ENCODE measurements at places on chromosomes 12 and 14. TPM values are rescaled to one million over a fixed set of nuclear protein-coding genes. Genes with fewer than 3 reads are reported as not detected.
A peak's percentile ranks its signal among the peaks of the same experiment; 100 is the strongest.

GRCh38 chr12:8698132-8698851 lies 501 bp downstream of the RIMKLB start:
- H3K27me3 ChIP-seq = no peaks in the 10 kb centered on the region
- H3K27ac ChIP-seq = peak overlapping the region; percentile 98
- peak overlapping the region; percentile 94 for H3K4me3 ChIP-seq
- no peak for DNase-seq
- H3K36me3 ChIP-seq = peaks cover 2% of the 10 kb centered on the region

GRCh38 chr12:50018968-50019367 lies 6.3 kb downstream of the RACGAP1 start:
- H3K4me1 ChIP-seq = peaks cover 30% of the 10 kb centered on the region
- H3K4me3 ChIP-seq = no peak overlapping the region
- no peak for DNase-seq
- H3K36me3 ChIP-seq = no peaks in the 10 kb centered on the region
- no peaks in the 10 kb centered on the region for H3K27me3 ChIP-seq
- no peak overlapping the region for H3K27ac ChIP-seq

DNA sequence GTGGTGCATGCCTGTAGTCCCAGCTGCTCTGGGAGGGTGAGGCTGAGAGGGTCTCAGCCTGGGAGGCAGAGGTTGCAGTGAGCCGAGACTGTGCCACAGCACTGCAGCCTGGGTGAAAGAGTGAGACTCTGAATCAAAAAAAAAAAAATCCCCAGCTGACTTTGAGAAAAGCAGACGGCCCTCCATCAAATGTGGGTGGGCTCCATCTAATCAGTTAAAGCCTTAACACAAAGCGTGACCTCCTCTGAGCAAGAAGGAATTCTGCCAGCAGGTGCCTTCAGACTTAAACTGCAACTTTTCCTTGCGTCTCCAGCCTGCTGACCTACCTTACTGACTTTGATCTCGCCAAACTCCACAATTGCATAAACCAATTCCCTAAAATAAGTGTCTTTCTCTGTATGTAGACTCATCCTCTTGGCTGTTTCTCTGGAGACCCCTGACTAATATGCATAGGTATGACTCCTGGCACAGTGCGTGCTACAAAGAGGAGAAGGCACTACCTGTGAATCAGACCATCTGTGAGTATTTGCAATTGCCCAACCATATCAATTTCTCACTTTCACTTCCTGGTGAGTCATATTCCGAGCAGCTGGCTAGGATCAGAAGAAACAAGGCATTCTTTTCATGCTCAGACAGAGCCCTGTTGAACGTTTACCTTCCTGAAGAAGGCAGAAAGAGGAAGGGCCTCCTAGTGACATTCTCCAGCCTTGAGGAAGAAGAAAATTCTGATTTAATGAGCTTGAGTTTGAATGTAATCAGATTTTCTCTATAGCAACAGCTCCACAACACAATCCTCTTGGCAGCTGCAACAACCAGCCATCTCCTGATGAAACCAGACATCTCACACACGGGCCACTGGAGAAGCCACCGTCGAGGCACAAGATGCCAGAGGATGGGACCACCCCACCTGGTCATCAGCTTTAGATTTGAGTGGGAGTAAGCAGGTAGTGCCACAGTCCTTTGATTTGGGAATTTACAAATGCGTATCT lies 54.3 kb downstream of the CLMN start:
- peak overlapping the region; percentile 7 for H3K4me3 ChIP-seq
- peaks cover 37% of the 10 kb centered on the region for H3K4me1 ChIP-seq
- H3K27ac ChIP-seq = peak overlapping the region; percentile 96
- H3K36me3 ChIP-seq = no peaks in the 10 kb centered on the region
- no peaks in the 10 kb centered on the region for H3K27me3 ChIP-seq
- no peak for DNase-seq

GRCh38 chr14:81170829-81171195 lies 49.9 kb downstream of the GTF2A1 start:
- peaks cover 36% of the 10 kb centered on the region for H3K4me1 ChIP-seq
- peak overlapping the region; percentile 98 for H3K27ac ChIP-seq
- no peaks in the 10 kb centered on the region for H3K27me3 ChIP-seq
- H3K4me3 ChIP-seq = peak overlapping the region; percentile 41
- no peaks in the 10 kb centered on the region for H3K36me3 ChIP-seq

- H3K4me3 ChIP-seq = no peak overlapping the region
- H3K27ac ChIP-seq = no peak overlapping the region
- no peak for DNase-seq
- no peaks in the 10 kb centered on the region for H3K36me3 ChIP-seq
- H3K4me1 ChIP-seq = peaks cover 5% of the 10 kb centered on the region
- peaks cover 6% of the 10 kb centered on the region for H3K27me3 ChIP-seq
Observed at GRCh38 chr14:99023371-99023770, 248.6 kb downstream of the BCL11B start.

- no peak for DNase-seq
- H3K27me3 ChIP-seq = peaks cover 4% of the 10 kb centered on the region
- H3K36me3 ChIP-seq = no peaks in the 10 kb centered on the region
- H3K4me1 ChIP-seq = peaks cover 18% of the 10 kb centered on the region
- peak overlapping the region; percentile 81 for H3K27ac ChIP-seq
- H3K4me3 ChIP-seq = no peak overlapping the region
Observed at GRCh38 chr12:76010732-76011458, 20.7 kb downstream of the PHLDA1 start.

- H3K4me3 ChIP-seq = no peak overlapping the region
- DNase-seq = no peak
- H3K36me3 ChIP-seq = no peaks in the 10 kb centered on the region
- H3K4me1 ChIP-seq = peaks cover 3% of the 10 kb centered on the region
- no peak overlapping the region for H3K27ac ChIP-seq
Observed at GRCh38 chr14:100708425-100709288, 18.0 kb upstream of the DLK1 start.

DNA sequence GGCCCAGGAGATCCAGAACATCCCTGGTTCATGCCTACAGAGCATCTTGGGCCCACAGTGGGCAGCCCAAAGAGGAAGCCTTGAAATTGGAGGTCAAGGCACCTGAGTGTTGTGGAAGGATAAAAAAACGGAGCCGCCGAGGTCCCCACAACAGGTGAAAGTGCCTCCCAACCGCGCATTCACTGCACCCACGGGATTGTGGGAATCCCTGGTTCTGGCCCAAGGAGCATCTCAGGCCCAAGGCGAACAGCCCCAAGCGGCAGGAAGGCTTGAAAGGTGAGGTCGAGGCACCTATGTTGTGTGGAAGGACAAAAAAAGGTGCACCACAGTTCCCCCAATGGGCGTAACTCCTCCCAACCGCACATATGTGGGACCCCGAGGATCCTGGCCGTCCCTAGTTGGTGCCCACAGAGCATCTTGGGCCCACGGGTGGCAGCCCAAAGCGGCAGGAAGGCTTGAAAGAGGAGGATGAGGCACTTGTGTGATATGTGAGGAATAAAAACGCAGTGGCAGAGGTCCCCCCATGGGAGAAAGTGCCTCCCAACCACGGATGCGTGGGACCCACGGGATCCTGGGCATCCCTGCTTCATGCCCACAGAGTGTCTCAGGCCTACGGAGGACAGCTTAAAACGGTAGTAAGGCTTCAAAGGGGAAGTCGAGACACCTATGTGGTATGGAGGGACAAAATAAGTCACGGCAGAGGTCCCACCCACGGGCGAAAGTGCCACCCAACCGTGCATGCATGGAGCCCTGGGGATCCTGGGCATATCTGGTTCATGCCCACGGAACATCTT lies 583.9 kb downstream of the ALG10 start:
- no peaks in the 10 kb centered on the region for H3K36me3 ChIP-seq
- no peaks in the 10 kb centered on the region for H3K4me1 ChIP-seq
- DNase-seq = peak; percentile 62
- no peak overlapping the region for H3K4me3 ChIP-seq

IL31 gene
- total RNA-seq = not detected

DHRS2 gene
- not detected for total RNA-seq

STON2 gene
- total RNA-seq = not detected

ACOT6 gene
- total RNA-seq = not detected

DEGS2 gene
- 0.17 TPM for total RNA-seq
